ENCODE measurements at places on chromosomes 16 and 17. TPM values are rescaled to one million over a fixed set of nuclear protein-coding genes. Genes with fewer than 3 reads are reported as not detected.

The QRICH2 gene
- 4.3 TPM for total RNA-seq

The USP43 gene
- total RNA-seq = under 0.01 TPM

- no peak for DNase-seq
These were observed at the start of gene TRPV2 for GRCh38 chr17:16415031-16415924. Gene TRPV2 (plus strand): TSS chr17:16415571. CDS start chr17:16417669, 2,098 bp downstream.

GRCh38 chr17:72004011-72004427 lies 116.8 kb upstream of the SOX9 start:
- no peak for DNase-seq

DNA sequence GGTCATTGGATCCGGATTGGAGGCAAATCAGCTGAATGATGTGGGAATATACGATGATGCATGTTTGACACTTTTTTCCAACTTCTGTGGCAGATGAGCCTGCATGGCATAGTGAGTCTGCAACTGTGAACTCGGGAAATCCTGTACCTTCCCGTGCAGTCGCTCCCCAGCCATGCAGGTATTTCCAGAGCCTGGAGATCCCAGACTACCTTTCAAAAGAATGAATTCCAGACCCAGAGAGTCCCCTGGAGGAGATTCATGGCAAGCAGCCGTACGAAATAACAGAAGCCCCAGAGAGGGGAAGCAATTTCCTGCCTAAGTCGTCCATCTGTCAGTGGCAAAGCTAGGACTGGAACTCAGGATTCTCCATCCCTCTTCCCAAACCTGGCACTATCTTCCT lies 75.7 kb upstream of the FAM20A start:
- no peak for DNase-seq

All from fibroblast of lung (primary cell).